M059J (cell line): ENCODE measurements at places on chromosomes 11 and 22. TPM values are rescaled to one million over a fixed set of nuclear protein-coding genes. Genes with fewer than 3 reads are reported as not detected.

The OR2AG1 gene
- not detected in 2 replicates for total RNA-seq

The DDX25 gene
- total RNA-seq: not detected in 2 replicates

The TIMM10 gene
- total RNA-seq: 44.6 and 47.9 TPM in 2 replicates

The TPP1 gene
- total RNA-seq: 57.4 and 94.6 TPM in 2 replicates

The GPHA2 gene
- not detected in 2 replicates for total RNA-seq

The DGKZ gene
- total RNA-seq: 38.4 and 73.4 TPM in 2 replicates
